ENCODE measurements at places on chromosomes 3 and 15.
A peak's percentile ranks its signal among the peaks of the same experiment; 100 is the strongest.

GRCh38 chr3:106115557-106115956 lies 246.7 kb upstream of the CBLB start:
- no peak for DNase-seq

GRCh38 chr3:45646051-45646585 lies 43.1 kb upstream of the SACM1L start:
- no peak for DNase-seq

DNA sequence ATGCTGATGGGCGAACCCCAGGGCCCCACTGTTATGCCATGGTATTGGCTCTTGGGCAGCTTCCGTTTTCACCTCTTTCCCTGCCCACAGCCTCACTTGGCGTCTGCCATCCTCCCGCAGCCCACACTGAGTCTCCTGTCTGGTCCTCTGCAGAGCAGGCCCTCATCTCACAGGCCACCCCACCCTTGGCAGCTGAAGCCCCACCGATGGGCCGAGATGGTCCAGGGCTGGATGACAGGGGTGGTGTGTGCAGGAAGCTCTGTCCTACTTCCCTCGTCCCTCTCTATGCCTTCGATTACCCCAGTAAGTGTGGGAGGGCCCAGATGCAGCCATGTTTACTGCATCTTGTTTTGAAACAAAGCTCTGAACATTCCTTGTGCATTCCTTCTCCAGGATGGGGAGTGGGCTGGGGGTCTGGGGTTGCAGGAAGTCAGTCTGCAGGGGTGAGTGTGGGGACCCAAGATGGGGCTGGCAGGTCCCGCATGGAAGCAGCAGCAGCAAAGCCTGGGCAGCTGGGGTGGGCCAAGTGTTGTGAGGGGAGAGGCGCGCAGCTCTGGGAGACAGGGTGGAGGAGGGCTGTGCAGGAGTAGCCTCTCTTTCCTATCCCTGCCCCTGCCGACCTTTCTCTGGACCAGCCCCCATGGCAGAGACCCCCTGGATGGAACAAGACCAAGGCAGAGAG lies 20.9 kb downstream of the TBC1D21 start:
- no peak for DNase-seq

DNA sequence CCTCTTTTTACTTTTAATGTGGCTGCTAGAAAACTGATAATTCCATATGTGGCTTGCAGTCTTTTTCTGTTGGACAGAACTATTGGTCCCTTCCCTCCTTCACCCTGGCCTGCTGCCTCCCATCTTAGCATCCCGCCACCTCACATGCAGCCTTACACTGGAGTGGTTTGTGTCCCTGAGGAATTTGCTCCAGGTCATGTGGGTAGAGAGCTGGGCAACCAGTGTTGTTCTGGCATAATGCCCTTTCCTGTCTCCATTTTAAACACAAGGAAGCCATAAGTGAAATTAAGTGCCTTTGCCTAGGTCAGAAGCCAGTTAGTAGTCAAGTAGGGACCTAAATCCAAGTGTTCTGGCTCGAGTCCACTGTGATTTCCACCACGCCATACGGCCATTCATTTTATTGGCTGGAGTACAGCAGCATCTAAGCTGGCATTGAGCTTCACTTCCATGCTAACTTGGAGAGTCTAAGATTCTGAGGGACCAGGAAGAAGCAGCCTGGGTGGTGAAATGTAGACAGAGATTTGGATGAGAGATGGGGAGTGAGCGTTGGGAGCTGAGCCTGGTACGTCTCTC lies 46.0 kb upstream of the PLXNA1 start:
- no peak for DNase-seq

DNA sequence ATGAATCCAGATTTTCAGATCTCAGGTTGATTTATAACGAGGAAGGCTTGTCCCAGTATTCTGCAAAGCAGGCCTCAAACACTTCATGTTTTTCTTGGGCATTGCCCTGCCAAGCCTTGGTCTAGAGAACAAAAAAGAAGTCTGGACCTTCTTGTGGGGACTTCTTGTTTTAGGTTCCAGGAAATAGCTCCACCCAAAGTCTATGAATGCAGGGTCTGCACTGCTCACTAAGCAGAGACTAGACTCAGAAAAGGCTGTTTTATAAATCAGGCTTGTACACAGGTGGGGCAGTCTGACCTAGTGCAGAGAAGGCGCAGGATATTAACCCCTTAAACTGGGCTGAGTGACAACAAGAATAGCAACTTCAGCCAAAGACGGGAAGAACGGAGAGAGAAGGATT lies 44.3 kb downstream of the GLB1 start:
- DNase-seq = no peak

- no peak for DNase-seq
Observed at GRCh38 chr15:33508703-33509102, 197.9 kb downstream of the RYR3 start.

DNA sequence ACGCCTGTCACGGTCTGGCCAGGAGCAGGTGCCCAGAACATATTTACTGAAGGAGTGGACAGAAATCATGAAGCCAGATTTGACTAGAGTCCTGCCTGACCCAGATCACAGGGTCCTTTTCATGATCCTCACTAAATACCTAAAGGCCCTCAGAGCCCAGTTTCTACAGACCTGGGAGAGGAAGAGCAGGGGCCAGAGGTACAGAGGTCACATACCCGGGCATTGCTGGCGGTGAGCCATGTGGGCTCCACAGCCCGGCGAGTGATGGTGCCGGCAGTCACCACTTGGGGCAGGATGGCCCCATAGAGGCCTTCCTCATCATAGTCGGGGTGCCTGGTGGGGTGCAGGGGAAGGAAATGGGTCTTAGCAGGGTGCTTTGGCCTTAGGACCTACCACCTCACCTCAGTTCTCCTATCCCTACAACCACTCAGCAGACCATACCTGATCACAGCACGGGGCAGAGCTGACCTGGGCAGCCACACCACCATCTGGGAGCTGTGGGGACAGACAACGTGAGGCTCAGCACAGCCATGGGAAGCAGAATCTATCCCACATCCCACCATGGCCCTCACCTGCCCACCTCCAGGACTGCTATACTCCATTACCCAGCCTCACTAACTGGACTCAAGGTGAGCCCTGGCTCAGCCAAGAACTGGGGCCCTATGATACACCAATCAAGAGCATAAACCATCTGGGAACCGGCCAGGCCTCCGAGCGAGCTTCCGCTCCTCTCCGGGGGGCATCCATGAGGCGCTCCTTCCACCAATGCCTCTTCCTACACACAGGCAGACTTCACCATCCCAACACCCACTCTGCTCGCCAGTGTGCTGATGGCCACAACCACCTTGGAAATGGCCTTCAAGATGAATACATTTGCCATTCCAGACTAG lies 12.9 kb downstream of the POLG start:
- no peak for DNase-seq

- no peak for DNase-seq
Observed at GRCh38 chr15:100093211-100094126, 248.3 kb downstream of the ADAMTS17 start.

GRCh38 chr3:125683067-125683829 lies 88.0 kb upstream of the OSBPL11 start:
- DNase-seq = no peak

DNA sequence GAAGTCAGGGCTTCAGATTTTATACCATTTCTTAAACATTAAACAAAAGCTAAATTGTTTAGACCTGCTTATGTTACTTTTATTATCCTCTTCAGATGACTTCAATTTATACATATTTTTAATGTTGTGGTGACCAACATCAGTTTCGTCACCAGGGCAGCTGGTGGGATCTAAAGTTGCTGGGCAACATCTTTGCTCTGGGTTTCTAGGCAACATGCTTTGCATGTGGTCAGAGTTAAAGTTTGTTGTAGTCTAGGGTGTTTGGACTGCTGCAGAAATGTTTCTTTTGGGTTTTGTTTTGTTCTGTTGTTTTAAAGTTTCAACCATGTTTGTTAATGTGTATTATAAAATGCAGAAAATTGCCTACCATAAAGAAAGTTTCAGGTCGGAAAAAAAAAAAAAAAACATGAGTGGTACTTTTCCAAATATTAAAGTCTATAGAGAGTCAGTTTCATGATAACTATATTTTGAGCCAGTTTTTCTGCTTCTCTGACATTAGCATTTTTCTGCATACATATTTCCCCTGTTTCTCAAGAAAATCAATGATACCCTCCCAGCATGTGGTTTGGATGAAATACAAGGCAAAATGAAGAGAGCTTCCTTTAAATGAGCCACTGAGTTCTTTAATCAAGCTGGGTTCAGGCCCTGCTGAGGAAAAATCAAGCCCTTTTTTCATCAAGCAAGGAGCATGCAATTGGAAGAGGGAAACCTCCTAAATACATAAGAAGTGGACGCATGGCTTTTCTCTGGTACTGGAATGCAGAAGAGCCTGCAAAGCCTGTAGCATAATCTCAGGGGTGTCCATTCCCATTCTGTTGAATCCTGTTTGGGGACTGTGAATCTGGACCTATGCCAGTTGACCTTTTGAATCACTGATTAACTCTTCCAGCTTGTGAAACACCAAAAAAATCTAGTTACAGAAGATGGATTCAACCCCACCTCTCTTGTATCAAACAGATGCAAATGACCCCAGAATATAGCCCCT lies 35.0 kb upstream of the VGLL3 start:
- DNase-seq = no peak

- DNase-seq = no peak
Observed at GRCh38 chr15:31338879-31339557, 12.4 kb downstream of the KLF13 start.

- DNase-seq = no peak
Observed at GRCh38 chr3:65674226-65674625, 364.5 kb downstream of the MAGI1 start.

GRCh38 chr15:33737687-33738601 lies 230.4 kb upstream of the CHRM5 start:
- DNase-seq = peak; percentile 31

DNA sequence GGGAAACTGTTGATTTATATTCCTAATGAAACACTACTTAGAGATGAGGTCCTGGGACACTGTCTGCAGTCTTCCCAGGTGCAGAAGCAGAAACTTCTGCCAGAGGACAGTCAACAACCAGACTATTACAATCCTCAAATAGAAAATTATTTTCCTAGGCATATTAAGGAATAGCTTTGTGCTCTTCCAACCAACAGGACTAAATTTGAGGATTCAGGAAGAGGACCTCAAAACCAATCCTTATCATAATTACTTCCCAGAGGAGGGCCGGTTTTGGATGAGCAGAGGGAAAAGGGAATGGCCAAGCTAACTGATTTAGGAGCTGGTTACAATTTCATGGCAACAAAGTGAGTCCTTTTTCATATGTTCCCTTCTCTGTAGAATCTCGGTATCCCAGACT lies 21.0 kb downstream of the ALDH1A2 start:
- DNase-seq = no peak

DNA sequence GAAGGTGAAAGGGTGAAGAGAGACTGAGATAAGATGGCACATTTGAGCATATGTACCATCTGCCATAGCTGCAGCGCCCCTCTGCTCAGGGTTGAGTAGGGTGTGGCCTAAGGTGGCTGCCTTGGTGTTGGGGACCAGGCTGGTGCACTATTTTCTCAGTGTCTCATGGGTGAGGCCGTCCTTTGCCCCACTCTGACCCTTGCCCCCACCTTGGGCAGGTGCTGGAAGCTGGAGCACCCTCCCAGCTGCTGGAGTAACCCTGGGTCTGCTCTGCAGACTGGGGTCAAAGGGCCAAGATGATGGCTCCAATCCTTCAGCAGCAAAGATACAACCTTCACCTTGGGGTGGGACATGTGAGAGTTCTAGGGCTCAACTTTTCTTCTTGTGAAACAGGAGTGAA lies 69.2 kb downstream of the DAPK2 start:
- DNase-seq = no peak

DNA sequence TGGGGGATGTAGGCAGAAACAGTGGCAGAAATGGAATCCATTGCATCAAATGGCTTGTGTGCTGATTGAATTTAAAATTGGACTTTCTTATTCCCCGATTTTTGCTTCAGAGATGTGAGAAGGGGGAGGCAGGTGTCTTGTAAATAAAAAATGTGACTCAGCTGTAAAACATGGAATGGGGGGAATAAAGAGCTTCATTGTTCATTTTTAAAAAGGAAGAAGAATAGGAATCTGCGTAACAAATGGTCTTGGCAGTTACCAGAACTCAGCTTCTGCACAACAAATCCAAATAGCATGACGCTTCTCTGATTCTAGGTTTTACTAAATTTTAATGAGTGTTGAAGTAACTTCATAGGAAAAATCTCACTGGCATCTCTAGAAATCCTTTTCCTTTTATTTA lies 323.9 kb upstream of the GBE1 start:
- DNase-seq = no peak

- DNase-seq = no peak
Observed at GRCh38 chr3:120145542-120146285, 51.5 kb upstream of the GSK3B start.

DNA sequence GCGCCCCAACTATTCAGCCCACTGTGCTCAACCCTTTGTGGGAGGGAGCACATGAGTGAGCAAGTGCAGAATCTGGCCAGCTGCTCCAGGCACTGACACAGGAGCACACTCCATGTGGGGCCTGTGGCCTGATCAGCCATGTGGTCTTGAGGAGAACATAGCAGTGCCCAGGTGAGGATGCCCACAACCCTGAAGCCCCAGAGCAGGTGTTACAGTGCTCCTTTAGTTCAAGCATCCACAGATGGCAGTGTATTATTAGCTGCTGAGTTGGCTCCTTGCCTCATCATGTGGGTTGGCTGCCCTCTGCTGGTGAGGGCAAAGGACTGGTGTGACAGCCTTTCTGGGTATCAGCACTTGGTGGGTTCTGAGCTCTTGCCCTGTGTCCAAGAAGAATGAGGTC lies 1588.2 kb downstream of the SI start:
- DNase-seq = peak; percentile 59

DNA sequence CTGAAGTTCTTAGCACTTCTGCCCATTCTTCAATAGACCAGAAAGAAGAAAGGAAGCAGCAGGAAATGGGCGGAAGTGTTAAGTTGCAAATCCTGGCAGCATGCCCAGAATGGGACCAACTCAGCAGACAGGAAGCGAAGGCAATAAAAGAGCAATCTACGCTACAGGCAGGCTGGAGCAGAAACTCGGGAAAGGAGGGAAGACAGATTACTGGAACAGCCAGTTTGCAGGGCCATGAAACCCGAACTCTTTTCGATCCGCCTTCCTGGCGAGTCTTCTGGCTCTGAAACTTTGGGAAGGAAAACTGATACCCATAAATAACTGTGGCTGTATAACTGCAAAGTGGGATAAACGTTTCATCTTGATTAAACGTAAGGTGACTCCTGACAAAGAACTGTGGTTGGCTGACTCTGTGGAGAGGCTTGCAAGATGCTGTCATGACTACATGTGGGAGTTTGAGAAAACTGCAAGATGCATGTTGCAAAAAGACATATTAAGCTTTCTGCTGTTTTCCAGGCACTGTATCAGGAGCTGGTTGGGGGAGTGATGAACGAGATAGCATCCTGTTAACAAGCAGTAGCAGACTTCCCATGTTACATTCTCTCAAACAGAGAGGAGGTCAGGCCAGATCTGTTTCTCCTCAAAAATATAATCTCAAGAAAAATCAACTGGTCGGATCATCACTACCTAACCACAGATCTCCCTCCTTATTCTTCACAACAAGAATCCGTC lies 67.8 kb downstream of the FMN1 start:
- peak; percentile 85 for DNase-seq
